ENCODE measurements at places on chromosomes 2 and 18.

DNA sequence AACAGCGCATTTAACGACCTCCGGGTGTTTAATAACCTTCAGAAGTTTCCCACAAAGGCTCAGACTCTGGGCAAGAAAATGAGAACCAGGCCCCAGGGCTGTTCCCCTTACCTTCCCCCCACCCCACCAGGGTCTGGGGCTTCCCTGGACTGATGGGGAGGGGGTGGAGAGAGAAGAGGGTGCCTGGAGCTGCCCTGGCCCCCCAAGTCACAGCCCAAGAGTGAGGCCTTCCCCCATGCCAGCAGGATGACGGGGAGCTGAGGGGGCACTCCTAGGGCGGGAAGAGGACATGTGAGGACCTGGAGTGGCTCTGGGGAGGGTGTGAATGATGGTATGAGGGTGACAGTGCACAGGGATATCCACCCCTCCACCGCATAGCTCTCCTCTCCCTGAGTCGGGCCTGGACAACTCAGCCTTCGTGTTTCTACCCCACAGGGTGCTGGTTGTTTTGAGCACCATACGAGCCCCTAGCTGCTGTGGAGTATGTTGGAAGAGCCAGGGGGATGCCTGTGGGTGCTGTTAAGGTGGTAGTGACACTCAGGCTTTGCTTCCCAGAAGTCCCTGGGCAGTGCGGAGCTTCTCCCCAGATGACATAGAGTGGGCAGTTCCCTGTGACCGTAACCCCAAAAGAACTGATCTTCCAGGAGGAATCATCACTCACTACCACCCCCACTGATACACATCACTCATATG lies 3.9 kb downstream of the PKDCC start:
- DNase-seq: no peak

DNA sequence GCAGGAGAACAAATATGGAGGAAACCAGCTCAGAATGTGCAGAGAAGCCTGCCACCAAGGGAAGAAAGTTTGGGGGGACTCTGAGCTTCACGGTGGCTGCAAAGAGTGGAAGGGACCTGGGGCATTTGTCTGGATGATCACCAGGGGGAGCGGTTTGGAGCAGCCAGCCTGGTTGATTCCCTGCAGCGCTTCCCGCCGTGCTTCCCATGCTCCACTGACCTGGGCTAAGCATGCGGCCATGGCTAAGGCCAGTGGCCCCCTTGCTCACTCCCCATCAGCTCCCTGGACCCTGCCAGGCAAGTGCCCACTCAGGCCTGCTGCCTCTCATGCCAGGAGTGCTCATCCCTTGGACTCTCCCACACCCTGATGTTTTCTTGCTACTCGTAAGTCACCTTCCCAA lies 27.0 kb downstream of the NTSR2 start:
- no peak for DNase-seq

GRCh38 chr2:162029287-162029901 lies 44.6 kb downstream of the DPP4 start:
- DNase-seq: no peak

- DNase-seq: peak; percentile 54
These were observed 173.9 kb upstream of the PID1 start for GRCh38 chr2:229445019-229445418.

GRCh38 chr2:99348173-99348572 lies 11.0 kb downstream of the EIF5B start:
- DNase-seq: no peak

GRCh38 chr2:53751728-53752127 lies 15.9 kb upstream of the CHAC2 start:
- no peak for DNase-seq

GRCh38 chr2:111930875-111931274 lies 32.5 kb downstream of the MERTK start:
- no peak for DNase-seq

- no peak for DNase-seq
These were observed 98.6 kb downstream of the TMEM17 start for GRCh38 chr2:62407401-62407800.

GRCh38 chr2:45962177-45962921 lies 310.9 kb downstream of the PRKCE start:
- peak; percentile 87 for DNase-seq

GRCh38 chr2:83808878-83809277 lies 650.2 kb downstream of the SUCLG1 start:
- no peak for DNase-seq

GRCh38 chr2:52414561-52415295 lies 1352.9 kb upstream of the CHAC2 start:
- no peak for DNase-seq

Data from right hindlimb (tissue), 1 donor.